ENCODE measurements at places on chromosomes 2 and 18.

DNA sequence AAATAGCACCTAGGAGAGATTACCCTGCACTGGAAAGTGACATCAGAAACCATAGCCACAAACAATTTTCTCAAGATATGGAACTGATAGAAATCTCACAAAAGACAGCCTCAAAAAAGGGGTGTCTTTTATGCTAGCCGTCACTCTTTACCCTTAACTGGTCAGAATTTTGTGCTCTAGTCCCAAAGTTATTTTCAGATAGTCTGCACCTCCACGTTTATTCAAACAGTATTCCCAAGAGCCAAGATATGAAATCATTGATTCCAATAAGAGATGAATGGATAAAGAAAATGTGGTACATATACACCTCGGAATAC lies 23.5 kb upstream of the PMAIP1 start:
- DNase-seq: no peak

GRCh38 chr2:232611061-232611460 lies 22.3 kb upstream of the EFHD1 start:
- no peak for DNase-seq

GRCh38 chr2:234395891-234396420 lies 100.9 kb downstream of the ARL4C start:
- DNase-seq: no peak

- DNase-seq: no peak
Measured at GRCh38 chr18:24930478-24930877, 421.5 kb downstream of the ZNF521 start.

GRCh38 chr18:55908901-55909366 lies 320.9 kb upstream of the TCF4 start:
- no peak for DNase-seq

- DNase-seq: no peak
Measured at GRCh38 chr2:72000110-72000509, 147.6 kb downstream of the CYP26B1 start.

DNA sequence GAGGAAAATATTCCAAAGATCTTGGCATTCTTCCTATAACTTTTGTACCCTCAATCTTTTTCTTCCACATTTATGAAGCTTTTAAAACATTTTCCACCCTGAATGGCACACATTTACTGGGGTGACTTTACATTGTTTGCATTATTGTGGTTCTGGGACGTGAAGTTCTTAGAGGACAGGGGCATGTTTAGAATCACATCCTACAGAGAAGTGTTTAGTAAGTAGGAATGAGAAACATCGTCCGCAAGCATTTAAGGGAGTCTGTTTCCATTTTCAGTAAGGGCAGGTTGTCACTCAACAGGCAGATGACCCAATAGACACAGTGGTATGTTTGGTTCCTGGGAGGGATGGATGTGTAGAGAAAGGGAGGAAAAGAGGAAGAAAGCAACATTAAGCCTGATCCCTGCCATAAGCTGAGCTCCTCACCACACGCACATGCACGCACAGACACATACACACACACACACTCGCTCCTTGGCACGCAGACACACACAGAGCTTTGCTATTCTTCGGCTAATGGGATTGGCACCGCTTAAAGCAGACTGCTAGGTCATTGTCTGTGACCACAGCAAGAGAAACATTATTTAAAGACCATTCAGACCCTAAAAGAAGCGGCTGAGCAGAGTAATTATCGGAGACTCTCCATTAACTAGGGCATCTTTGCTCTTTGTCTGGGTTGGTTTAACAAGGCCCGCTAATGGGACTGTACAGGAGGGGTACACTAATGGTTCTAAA lies 14.2 kb upstream of the PLEKHM3 start:
- DNase-seq: no peak

GRCh38 chr2:74620671-74621070 lies 27.5 kb downstream of the M1AP start:
- no peak for DNase-seq

DNA sequence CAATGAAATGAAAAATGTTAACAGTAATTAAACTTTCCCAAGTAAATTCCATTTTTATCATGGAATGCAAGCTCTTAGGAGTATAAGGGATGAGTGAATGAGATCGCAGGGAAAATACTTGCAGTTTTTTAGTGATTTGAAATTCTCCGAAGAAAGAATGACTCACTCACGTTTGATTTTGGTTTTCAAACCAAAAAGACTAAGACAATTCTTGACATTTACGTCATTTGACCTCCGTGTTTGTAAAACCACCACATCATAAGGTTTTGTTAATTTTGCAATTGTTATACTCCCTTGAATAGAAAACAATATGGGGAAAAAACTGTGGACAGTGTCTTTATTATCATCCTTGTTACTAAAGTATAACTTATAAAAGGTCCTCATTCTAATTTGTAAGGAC lies 29.4 kb downstream of the COL4A4 start:
- no peak for DNase-seq

- DNase-seq: no peak
Measured at GRCh38 chr2:39849982-39850526, 71.0 kb upstream of the THUMPD2 start.

DNA sequence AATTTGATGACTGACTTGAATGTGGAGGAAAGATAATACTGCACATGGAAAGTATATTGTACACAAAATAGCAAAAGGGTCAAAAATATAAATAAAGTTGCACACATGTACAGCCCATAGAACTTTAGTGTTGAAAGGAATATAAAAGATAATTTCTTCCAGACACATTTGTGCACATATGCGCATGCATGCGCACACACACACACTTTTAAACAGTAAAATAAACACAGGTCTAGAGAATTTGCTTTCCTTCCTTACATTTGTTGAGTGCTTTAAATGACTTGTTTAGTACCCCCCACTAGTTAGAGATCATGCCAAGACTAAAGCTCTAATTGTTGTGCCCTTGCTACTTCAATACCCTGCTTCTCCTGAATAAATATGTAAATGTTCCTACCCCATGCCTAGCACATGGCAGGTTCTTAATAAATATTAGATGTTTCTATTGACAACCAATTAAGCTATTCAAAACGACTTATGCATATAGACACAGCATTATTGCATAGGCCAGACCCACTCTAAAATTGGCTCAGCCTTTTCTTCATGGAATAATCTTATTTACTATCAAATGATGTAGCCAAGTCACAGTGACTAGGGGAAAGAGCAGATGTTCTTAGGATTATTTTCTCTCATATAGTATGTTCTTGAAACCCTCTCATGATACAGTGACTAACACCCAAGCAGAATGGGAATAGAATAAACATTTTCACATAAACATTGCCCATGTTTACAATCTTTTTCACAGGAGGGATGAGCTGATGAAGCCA lies 165.5 kb upstream of the ACVR2A start:
- DNase-seq: no peak

DNA sequence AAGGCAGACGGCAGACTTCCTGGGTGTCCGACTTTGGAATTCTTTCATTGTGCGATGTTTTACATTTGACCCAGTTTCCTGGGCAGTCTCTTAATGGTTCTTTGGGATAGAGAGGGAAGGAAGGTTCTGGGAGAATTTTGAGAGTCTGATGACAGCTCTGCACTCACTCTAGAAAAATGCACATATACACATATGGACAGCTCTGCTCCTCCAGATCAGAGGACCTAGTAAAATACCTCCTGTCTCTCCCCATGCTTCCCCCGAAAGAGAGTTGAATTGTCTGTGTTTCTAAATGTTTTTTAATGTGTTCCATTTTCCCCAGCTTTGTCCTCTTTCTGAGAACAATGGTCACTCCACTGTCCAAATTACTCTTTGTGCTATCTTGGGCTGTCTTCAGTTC lies 102.0 kb upstream of the CXCR4 start:
- no peak for DNase-seq

Data from mesothelial cell of epicardium (in vitro differentiated cells).